Activated CD4-positive, alpha-beta T cell treated with anti-CD3 and anti-CD28 coated beads, Interleukin-2, amount 50 U/mL, for 48 hours (primary cell): ENCODE measurements at places on chromosomes 3 and 15.

DNA sequence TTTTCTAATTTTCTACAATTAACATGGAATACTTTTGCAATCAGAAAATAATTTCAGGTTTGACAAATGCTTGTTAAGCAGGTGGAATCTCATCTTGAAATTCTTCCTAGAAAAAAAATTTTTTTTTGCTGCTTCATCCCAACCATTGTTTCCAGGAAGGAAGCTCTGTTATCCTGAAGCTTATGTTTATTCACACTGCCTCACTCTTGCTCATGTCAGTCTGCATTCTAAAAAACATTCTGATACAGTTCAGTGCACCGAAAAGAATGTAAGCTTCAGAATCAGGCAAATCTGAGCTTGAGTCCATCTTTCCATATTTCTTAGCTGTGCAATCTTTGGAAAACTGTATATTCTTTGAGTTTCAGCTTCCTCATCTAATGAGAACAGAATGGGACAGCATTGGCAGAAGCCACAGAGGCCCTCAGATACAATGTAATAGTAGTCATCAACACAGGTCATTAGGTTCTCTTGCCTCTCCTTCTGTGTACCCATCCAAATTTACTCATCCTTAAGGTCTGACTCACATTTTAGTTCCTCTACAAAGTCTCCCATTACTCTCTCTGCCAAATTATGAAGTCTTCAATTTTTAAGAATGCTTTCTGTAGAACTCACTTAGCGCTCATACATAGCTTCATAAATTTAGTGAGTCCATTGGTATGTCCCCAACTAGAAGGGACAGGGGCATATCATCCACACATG, 881.8 kb upstream of the NR2F2 start:
- DNase-seq = no peak

- no peak for DNase-seq
Observed at GRCh38 chr3:40766396-40766795, 241.6 kb downstream of the ZNF621 start.

DNA sequence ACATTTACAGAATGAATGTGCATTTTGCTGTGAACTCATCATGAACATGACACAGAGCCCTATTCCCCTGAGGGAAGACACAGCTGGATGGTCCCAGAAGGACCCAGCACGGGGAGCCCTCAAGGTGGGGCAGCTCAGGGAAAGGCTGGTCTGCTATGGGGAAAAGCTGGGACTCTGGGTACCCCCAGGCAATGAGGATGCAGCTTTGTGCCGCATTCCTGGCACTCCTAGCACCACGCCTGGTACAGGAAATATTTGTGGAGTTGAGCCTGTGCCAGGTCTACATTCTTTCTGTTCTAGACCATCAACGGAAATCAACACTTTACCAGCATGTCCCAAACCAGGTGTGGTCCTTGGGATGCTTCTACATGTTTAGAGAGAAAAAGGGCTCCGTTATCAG, 74.0 kb downstream of the SRGAP3 start:
- no peak for DNase-seq

DNA sequence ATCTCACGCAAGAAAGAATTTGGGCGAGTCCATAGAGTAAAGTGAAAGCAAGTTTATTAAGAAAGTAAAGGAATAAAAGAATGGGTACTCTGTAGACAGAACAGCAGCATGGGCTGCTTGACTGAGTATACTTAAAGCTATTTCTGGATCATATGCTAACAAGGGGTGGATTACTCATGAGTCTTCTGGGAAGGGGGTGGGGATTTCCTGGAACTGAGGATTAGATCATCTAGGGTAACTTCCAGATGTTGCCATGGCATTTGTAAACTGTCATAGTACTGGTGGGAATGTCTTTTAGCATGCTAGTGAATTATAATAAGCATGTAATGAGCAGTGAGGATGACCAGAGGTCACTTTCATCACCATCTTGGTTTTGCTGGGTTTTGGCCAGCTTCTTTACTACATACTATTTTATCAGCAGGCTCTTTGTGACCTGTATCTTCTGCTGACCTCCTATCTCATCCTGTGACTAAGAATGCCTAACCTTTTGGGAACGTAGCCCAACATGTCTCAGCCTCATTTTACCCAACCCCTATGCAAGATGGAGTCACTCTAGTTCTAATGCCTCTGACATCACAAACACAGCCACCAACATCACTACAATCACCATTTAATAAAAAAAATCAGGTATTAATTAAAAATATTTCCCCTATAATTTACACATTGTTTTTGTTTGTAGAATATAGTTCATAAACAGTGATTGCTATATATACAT, 890.7 kb upstream of the EPHA6 start:
- peak; percentile 28 for DNase-seq

GRCh38 chr15:78139578-78139977, 8.3 kb upstream of the CIB2 start:
- DNase-seq = no peak
